ENCODE measurements at places on chromosomes 16 and 17.

DNA sequence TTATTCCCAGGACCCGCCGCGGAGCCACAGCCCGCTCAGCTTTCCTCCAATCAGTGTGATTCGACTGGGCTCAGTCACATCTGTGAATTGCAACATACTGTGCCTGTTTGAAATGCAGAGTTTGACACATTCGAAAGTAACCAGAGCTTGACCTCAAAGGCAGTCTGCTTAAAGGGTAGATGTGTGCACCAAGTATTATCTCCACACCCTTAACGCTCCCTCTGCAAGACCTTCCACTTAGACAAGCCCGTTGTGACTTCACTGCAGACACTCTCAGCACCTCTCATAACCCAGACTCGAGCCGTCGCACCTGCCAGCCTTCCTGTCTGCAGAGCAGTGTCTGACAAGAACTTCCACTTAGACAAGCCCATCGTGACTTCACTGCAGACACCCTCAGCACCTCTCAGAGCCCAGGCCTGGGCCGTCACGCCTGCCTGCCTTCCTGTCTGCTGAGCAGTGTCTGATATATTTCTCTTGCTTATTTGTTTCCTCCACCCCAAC is 3.7 kb downstream of the KLHDC4 start:
- DNase-seq: no peak

- DNase-seq: peak; percentile 31
Observed at GRCh38 chr17:6023036-6023831, 46.9 kb upstream of the WSCD1 start.

- DNase-seq: no peak
Observed at GRCh38 chr16:10992797-10993196, 48.4 kb downstream of the CLEC16A start.

DNA sequence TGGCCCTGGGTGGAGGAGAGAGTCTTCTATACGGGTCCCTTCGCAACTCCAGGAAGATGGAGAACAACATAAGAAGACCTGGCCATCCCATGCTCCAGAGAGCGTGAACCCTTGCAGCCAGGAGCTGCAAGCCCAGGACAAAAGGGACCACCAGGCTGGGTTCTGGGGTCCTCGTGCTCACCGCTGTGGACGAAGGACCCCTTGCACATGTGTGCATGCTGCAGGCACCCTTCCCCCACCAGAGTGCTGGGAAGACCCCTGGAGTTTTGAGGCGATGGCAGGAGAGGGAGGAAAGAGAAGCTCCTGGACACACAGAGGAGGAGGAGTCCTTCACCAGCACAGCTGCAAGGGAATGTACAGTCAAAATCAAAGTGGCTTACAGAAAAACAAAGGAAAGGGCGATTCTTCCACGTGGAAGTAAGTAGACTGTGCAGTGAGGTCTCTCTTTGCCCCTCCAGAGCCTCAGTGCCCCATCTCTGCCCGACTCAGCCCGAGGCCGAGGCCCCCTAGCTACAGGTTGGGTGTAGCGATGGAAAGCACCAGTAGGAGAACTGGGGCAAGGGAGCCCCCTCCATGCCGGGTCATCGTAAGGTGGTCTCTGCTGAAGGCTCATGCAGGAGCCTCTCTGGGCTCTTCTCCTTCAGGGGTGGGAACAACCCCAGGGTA is 51.3 kb downstream of the PIMREG start:
- DNase-seq: no peak

DNA sequence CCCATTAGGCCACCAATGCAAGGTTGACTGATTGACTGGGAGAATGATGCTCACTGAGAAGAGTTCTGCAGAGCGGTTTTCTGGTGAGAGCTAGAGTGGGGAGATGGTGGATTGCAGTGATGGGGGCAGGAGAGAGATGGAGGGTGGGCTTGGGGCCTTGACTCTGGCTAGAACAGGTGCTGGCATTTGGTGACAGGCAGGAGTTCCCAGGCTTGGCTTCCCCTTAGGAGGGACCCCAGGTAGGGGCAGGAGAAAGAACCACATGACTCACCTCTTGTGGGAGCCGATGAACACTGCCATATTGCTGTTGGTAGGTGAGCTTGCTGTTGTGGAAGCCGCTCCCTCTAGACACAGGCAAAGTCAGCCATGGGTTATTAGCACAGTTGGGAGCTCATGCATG is 8.0 kb downstream of the CD300LB start:
- DNase-seq: no peak

DNA sequence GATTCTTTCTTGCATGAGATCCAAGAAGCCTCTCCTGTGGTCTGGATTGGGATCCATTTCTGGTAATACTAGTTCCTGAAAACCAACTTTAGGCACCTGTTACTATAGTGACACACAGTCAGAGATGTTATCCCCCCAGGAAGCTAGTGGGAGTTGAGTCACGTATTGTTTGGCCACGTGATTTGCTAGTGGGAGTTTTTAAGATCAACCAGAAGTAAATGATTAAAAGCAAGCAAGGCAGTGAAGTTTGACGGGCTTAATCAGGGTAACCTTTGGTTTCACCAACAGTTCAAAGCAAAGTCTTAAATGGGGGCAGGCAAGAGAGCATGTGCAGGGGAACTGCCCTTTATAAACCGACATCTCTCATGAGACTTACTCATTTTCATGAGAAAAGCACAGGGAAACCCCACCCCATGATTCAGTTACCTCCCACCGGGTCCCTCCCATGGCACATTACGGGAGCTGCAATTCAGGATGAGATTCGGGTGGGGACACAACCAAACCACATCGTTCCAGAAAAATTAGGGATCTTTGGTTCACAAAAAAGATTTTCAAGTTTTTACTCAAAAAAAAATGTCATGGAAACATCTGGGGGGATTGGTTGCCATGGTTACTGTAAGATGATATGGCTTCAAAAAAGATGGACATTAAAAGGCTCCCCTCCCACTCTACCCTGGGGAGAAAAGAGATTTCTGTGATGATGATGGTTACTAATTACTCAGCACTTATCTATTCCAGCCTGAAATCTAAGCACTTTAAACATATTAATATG is 483.1 kb upstream of the ERCC4 start:
- DNase-seq: no peak

- no peak for DNase-seq
Observed at GRCh38 chr17:48676963-48677558, 45.3 kb downstream of the PRAC1 start.

DNA sequence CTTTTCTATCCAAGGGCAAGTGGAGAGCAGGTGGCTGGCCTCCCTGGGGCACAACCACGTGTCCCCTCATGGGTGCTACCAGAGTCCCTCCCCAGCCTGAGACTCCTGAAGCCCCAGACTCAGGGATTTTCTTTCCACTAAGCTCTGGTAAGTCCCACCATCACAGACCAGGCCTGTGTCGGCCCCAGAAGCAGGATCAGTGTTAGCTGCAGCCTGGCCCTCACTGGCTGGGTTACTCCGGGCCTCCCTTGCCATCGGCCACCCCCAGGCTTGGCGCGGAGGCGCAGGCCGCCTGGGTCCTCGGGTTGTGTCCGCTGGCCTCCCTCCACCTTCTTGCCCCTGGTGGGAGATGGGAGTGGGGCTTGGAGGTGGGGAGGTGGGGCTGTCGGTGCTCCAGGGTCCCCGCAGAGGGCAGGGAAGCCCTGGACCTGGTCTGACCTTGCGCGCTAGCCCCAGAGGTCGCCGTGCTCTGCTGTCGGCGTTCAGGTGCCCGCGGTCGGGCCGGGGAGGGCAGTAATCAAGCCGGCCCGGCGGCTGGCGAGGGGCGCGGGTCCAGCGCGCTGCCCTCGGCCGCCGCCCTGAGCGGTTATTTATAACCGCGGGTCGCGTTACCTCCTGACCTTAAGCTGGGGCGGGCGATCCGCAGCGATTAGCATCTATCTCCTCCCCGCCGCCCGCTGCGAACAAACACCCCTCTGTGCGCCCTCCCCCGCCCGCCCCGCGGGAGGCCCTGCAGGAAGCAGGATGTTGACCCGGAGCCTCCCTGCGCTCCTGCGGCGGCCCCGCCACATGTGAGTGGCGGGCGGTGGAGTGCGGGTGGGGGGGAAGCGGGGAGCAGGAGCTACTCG is 78.1 kb upstream of the TOB1 start:
- no peak for DNase-seq

GRCh38 chr17:55152236-55152635 is 112.5 kb upstream of the HLF start:
- no peak for DNase-seq

DNA sequence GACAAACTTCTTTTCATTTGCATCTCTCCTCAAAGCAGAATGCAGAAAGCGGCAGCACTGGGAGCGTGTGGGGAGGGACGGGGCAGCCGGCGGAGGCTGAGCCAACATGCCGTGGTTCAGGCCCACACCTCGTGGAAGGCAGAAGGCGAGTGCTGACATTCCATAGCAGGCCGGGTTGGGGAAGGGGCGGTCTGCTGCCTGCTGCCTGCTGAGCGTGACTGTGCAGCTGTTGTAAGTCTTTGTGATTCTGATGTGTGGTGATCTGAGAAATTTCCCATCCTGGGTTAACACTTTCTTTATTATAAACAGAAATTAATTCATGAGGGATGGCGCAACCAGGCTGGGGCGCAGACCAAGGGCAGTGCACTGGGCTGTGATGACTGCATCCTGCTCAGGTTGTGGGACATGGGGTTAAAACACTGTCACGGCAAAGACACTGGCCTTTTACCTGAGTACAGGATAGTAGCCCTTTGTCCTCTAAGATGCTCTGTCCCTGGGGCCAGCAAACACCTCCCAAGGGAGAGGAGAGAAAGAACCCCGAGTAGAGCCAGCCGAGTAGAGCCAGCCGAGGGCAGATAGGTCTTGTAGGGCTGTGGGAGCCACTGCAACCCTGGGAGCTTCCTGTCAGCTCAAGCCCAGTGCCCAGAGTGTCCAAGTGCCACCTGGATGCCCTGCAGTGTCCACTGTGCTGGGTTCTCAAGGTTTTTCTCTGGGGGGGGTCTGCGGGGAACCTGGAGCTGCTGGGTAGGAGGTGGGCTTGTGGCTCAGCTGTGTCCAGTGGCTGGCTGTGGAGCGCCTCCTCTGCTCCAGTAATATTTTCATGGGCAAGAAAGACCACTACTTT is 8.8 kb upstream of the DNASE1 start:
- DNase-seq: no peak

DNA sequence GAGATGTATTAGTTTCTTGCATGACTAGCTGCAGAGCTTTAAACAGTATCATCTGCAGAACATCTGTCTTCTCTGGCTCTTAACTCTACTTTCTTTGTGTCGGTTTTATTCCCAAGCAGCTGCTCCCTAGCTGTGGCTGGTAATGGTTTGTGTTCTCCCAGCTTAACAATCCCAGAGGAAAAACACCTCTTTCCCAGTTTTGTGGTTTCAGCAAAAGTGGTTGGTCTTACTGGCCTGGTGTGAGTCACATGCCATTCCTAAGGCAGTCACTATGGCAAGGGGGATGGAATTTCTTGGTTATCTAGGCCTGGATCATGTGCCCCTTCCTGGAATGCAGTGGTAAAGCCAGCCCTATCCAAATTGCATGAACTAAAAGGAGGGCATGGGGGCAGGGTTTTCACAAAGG is 27.5 kb downstream of the OMG start:
- no peak for DNase-seq

GRCh38 chr17:79842656-79843473 is 3.6 kb upstream of the CBX4 start:
- DNase-seq: no peak

DNA sequence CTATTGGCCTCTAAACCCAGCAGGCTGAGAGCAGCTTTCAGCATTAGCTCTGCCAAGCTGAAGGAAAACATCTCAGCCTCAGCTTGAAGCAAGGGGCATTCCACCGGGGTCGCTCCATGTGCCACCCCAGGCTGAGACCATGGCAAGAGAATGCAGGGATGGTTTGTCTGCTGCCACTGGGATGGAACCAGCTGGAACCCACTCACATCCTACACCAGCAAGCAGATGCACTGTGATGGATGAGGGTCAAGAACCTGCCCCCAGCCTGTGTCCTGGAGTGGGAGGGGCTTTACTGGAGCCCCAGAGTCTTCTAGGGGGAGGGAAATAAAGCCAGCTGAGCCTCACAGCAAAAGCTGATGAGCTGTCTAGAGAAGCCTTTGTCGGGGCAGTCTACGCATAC is 51.9 kb downstream of the C16orf95 start:
- DNase-seq: no peak

DNA sequence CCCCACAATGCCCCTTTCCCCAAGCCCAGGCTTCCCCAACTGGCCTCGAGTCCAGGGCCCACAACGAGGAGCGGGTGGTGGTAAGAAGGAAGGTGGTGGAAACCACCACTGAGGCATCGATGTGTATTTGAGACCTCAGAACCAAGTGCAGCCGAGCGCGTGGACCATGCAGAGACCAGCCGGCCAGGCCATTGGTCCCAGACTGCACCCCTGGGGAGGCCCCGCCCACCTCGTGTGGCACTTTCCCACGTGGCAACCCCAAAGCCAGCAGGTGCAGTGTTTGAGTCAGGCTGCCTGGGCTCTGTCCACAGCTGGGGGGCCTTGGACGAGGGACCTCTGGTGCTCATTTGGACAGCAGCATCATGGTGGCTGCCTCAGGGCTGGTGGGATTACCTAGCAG is 28.1 kb upstream of the BAHCC1 start:
- DNase-seq: no peak

DNA sequence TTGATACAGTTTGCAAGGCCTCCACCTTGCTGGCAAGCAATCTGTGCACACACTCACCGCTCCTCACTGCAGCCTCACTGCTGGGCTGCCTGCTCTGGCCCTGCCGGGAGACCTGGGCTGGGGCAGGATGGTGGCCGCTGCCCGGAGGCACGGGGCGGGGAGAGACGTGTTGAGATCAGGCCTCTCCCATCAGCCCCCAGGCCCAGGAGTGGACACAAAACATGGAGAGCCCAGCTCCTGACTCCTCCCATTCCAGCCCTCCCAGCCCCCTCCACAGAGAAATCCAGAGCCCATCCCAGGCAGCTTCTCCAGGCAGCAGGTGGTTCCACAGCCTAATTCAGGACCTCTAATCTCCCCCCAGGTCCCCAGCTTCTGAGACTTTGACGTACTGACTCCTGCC is 23.1 kb upstream of the RPL38 start:
- no peak for DNase-seq

DNA sequence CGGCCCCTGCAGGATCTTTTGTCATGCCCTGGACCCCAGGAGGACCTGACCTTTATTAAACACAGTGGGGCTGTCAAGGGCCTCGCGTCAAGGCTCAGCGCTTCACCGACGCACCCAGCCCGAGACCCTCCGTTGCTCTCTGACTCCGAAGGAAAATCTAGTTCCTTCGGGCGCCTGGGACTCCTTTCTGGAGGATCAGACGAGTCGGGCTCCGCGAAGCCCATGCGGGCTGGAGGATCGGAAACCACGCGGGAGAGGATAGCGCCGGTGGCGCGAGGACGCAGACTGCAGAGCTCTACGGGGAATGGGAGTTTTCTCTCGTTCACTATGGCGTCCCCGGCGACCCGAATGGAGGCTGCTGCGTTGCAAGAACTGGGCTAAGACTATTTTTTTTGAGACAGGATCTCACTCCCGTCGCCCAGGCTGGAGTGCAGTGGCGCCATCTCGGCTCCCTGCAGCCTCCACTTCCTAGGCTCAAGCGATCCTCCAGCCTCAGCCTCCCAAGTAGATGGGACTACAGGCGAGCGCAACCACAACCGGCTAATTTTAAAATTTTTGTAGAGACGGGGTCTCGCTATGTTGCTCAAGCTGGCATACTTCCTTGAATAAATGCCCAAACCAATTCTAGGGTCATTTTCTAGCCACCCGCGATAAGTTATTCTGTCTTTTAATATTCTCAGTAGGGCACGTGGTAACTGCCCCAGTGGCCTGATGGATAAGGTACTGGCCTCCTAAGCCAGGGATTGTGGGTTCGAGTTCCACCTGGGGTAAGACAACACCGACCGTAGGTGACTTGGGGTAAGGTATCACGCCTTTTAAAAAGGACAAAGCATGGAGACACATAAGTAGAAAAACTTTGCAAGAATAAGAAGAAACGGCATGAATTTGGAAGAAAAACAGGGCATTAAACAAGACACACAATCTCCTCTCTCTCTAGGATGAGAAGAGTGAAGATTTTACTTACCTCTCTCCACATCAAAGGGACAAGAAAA is 5.5 kb downstream of the OR1F1 start:
- no peak for DNase-seq
